ENCODE measurements at places on chromosomes 6 and 20.

DNA sequence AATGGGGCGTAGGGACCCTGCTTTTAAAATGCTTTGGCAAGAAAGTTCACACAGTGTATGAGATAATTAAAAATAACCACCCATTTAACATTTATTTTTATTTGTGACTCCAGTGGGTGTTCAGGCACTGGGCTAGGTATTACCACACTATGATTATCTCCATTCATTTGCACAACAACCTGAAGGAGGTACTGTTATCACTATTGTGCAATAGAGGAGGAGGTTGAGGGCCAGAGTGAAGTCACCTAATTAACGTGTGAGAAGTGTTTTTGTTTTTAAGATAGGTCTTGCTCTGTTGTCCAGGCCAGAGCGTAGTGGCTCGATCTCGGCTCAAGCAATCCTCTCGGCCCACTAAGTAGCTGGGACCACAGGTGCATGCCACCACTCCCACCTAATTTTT lies 29.2 kb downstream of the MAK start:
- no peak for DNase-seq

DNA sequence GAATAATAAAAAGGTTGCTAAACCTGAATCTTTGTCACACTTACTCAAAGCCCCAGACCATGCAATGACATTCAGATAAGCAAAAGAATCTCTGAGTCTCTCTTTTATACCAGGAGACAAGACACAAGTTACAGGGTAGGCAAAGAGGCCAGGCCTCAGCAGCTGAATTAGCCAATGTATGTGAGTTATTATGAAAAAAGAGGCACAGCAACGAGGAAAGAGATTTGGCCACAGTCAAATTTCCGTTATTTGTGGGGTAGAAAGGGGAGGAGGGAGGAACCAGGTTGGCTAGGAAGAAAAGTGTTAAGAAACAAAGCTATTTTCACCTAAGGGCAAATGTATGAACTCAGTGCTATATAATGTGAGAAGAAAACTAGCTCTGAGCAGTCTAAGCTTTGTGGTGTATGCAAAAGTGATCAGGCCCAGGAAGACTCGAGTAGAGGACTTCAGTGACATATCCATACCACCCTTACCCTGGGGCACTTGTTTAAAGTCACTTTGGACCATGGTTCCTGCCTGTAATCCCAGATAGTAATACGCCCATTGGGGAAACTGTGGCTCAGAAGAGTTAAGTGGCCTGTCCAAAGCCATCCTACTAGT lies 19.1 kb downstream of the IPCEF1 start:
- no peak for DNase-seq

DNA sequence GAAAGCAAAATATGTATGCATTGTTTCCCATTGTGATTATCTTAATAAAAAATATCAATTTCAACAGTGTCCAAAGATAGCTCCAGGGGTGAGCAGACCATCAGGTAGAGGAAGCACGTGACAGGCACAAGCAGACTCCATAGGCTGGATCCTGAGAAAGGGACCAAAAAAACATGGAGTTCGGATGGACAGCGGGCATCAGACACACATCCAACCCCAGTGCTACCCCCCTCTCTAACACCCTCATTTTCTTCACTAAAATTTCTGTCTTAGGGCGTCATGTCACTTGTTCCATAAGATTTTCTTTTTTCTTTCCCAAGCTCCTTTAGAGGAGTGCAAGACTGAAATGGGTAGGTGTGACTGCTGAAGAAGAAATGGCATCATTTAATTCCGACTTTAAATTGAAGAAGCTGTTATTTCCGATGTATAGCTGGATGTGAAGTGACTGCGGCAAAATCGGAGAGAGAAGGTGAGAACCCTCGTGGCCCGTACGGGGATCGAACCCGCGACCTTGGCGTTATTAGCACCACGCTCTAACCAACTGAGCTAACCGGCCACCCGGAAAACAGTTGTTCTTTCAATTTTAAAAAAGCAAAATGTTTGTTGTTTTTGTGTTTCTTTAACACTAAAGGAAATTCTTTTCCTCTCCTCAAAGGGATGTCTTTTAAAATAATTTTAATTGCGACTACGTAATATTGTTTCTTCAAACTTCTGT lies 10.3 kb upstream of the PRSS16 start:
- no peak for DNase-seq

GRCh38 chr6:34656378-34657036 lies 40.1 kb downstream of the ILRUN start:
- DNase-seq = no peak

DNA sequence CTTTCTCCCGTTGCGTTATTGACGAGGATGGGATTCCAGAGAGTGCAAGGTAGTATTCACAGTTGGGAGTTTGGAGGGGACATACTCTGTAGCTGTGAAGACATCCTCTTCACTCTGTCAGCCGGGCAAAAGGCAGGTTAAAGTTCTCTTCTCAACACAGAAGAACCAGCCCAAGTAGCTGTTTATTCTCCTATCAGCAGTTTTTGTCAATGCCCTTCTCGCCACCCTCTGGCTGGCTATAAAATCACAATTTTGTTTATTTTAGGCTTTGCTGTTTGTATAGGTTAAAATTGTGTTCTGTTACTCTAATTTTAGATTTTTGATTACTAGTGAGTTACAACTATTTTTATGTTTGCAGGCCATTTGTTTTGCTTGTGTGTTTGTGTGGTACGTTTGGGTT lies 37.9 kb upstream of the MAS1 start:
- DNase-seq = no peak

- DNase-seq = no peak
These were observed 40.8 kb upstream of the GFOD1 start for GRCh38 chr6:13528232-13528631.

DNA sequence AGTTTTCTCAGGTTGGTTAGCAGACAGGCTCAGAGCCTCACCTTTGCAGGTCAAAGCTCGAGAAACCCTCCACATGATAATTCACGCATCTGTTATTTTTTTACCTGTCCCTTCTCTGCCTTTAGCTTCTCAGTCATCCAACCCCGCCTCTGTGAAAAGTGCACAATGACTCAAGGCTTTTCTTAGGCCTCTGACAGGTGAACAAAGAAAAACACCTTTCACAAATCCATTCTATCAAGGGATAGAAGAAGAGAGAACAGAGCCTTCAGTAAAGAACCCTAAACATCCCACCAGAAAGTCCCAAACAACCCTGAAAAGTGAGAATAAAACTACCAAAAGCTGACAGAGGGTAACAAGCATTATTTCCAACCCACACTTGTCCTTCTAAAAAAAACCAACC lies 178.2 kb downstream of the GJA10 start:
- no peak for DNase-seq

DNA sequence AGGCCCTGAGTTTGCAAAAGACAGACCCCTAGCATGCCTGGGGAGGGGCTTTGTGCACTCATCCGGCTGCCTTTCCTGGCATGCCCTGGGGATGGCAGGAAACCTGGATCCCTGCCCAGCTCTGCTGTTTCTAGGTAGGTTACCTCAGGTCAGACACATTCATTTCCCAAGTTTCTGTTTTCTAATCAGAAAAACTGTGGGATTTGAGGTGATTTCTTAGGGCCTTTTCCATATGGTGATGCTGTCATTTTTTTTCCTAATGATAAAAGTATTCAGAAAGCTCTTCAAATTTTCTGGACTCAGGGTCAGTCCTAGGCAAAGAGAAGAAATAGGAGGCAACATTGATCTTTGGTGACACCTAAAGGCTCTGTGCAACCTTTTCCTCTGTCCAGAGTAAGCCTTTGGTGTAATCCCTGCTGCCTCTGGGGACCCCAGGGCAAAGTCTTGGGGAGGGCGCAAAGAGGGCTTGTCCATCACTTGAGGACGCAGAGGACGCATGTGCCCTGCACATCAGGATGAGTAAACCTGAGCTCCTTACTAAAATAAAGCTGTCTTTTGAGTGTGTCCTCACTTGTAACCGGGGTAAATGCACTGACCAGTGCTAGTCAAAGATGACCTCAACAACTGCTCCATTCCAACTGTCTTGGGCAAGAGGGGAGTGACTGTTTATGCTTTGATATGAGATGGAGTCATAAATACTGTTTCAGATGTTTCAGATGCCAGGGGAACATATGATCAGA lies 13.5 kb upstream of the TRAM2 start:
- DNase-seq = no peak

DNA sequence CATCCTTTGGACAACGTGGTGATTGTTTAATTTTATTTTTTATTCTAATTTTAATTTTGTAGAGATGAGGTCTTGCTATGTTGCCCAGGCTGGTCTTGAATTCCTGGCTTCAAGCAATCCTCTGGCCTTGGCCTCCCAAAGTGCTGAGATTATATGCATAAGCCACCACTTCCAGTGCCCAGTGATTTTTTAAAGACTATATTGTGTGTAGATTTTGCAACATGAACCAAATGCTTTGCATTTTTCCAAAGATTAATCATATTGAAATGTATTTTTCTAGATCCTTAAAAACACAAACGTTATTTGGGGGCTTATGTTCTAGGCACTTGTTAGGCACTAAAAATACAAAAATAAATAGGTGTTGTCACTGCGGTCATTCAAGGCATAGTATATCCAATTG lies 117.6 kb upstream of the CCN2 start:
- DNase-seq = no peak

DNA sequence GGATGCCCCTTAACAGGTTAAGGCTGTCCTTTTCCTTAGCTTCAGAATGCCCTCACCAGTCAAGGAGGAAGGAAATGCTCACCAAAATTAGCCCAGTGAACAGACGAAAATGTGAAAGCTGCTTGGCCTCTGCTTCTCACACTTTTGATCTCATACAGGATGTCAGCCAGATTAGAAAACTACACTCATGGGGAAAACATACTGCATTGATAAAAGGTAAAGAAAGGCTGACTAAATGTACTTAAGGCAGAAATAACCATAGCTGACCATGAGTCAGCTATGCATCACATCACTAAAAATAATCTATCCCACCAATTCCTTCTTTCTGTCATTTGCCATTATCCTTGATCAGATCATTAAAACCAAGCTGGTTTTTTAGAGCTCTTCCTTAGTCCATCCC lies 198.4 kb upstream of the TENT5A start:
- no peak for DNase-seq

DNA sequence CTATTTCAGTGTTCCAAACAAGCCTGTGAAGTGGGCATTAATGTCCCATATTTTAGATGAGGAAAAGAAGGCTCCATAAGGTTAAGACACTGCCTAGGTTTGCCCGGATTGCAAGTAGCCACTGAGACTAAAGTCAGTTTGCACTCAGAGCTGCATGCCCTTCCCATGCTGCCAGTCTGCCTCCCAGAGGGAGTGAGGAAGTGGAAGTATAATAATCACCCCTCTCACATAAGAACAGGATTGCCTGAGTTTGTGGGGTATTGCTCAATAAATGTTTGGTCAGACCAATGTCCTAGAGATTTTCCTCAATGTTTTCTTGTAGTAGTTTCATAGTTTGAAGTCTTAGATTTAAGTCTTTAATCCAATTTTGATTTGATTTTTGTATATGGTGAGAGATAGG lies 43.9 kb upstream of the CLIC5 start:
- DNase-seq = no peak

DNA sequence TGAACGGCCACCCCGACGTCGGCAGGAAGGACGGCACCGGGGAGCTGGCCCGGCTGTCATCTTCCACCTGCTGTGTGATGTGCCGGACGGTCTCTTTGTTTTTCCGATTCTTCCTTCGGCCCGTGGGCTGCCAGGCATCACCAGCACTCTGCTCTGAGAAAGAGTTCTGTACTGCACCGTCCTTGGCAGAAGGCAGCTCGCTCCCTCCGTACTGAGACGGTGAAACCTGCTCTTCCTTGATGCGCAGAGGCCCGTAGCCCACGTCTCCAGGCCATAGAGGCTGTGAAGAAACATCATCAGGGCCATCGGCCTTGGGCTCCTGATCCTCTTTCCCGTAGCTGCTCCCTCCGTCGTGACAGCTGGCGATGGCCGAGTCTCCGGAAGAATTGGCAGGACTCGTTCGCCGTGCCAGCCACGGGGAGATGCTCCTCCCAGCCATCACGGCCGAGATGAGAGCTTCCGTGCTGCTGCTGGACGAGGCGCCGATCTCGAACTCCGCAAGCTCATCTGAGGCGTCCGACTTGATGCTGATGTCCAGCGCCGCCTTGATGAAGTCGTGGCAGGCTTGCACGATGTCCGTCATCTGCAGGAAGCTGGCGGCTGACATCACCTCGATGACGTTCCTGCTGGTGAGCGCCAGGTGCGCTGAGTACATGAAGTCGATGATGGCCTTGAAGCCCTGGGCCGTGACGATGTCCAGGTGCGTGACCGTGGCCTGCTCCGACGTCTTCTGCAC lies 41.1 kb downstream of the ZBTB46 start:
- no peak for DNase-seq

GRCh38 chr20:46512943-46513844 lies at the start of gene ZNF334:
ZNF334 (minus strand) TSS chr20:46513559; CDS start chr20:46512102, 1,457 bp downstream.
- peak; percentile 84 for DNase-seq

All from kidney (tissue), 22 donors.